MCF 10A (cell line): ENCODE measurements at places on chromosomes 13 and 19. TPM values are rescaled to one million over a fixed set of nuclear protein-coding genes. Genes with fewer than 3 reads are reported as not detected.

The ZNF576 gene
- total RNA-seq = 13.2 and 18.4 TPM in 2 replicates

The KIR3DL2 gene
- total RNA-seq = not detected in 2 replicates

GRCh38 chr13:99894840-99895443 lies 76.6 kb downstream of the ZIC5 start:
- no peak overlapping the region for H3K27ac ChIP-seq
- no peak for DNase-seq
- no peak overlapping the region for H3K4me3 ChIP-seq
- H3K4me1 ChIP-seq = no peaks in the 10 kb centered on the region

- no peak for DNase-seq
- H3K4me3 ChIP-seq = no peak overlapping the region
- H3K27ac ChIP-seq = no peak overlapping the region
- H3K36me3 ChIP-seq = no peaks in the 10 kb centered on the region
- no peaks in the 10 kb centered on the region for H3K27me3 ChIP-seq
- peaks cover 17% of the 10 kb centered on the region for H3K4me1 ChIP-seq
These were observed 31.0 kb downstream of the C2CD4C start for GRCh38 chr19:377801-378581.

DNA sequence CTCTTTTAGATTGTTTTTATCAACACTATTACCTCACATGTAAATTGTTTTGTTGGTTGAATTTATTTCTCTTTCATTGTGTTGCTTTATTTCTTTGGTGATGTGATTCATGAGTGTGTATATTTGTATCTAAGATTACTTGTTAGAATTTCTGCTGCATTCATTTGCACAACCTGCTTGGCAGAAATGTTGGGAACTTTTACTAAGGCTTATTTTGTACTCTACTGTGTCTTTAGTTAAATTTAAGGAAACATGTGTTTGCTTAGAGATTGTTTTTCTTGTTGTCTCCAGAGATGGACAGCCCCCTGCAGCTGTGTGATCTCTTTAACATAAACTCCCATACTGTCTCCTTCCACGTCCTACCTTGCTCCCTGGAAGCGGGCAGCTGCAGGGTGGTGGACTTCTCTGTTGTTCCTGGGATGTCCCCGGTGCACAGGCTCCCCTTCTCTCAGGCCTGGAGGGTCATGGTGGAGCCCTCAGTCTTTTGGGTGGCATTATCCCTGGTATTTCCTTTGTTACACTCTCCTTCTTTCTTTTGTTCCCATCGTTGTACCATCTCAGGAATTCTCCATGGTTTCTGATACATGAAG lies 212.0 kb upstream of the SPRY2 start:
- DNase-seq = no peak
- no peaks in the 10 kb centered on the region for H3K27me3 ChIP-seq
- no peak overlapping the region for H3K4me3 ChIP-seq
- H3K4me1 ChIP-seq = peaks cover 29% of the 10 kb centered on the region

DNA sequence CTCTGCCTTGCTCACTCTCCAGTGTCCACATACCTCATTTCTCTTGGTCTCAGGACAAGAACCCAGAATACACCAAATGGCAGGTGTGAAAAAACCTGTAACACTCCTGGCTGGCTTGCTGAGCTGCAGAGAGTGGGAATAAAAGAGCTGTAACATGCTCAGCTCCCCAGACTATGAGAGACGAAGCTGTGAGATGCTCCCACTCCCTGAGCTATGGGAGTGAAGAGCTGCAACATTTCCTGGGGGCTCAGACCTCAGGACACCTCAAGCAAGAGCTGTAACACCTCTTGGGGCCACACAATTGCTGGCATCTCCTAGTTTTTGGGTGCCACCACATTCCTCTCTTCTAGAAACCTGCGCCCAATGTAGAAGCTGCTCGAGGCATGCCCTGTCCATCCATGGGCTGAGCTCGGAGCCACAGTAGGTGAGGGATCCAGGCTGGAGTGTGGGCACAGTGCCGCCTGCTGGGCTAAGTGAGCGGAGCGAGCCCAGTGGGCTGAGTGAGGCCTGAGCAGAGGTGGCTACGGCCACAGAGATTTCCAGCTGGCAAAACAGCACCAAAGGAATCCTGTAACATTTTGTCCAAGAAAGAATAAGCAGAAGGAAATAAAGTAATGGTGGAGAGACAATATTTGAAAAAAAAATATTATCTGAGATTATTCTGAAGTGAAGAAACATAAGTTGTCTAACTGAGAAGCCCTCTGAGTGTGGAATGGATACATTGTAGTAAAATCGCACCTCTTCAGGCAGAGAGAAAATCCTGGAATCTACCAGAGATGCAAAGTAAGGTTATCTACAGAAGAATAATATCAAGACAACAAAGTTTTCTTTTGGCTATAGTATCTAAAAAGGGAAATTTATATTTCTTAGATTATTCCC lies 186.2 kb upstream of the PCDH9 start:
- DNase-seq = peak; percentile 68
- H3K4me3 ChIP-seq = no peak overlapping the region
- H3K27ac ChIP-seq = peak overlapping the region; percentile 73
- H3K36me3 ChIP-seq = no peaks in the 10 kb centered on the region
- peaks cover 22% of the 10 kb centered on the region for H3K4me1 ChIP-seq
- no peaks in the 10 kb centered on the region for H3K27me3 ChIP-seq

GRCh38 chr13:30696278-30697176 lies 38.8 kb upstream of the ALOX5AP start:
- no peaks in the 10 kb centered on the region for H3K36me3 ChIP-seq
- no peaks in the 10 kb centered on the region for H3K27me3 ChIP-seq
- H3K4me1 ChIP-seq = peaks cover 7% of the 10 kb centered on the region
- H3K27ac ChIP-seq = no peak overlapping the region
- DNase-seq = no peak
- no peak overlapping the region for H3K4me3 ChIP-seq

The PCP2 gene
- not detected in 2 replicates for total RNA-seq

DNA sequence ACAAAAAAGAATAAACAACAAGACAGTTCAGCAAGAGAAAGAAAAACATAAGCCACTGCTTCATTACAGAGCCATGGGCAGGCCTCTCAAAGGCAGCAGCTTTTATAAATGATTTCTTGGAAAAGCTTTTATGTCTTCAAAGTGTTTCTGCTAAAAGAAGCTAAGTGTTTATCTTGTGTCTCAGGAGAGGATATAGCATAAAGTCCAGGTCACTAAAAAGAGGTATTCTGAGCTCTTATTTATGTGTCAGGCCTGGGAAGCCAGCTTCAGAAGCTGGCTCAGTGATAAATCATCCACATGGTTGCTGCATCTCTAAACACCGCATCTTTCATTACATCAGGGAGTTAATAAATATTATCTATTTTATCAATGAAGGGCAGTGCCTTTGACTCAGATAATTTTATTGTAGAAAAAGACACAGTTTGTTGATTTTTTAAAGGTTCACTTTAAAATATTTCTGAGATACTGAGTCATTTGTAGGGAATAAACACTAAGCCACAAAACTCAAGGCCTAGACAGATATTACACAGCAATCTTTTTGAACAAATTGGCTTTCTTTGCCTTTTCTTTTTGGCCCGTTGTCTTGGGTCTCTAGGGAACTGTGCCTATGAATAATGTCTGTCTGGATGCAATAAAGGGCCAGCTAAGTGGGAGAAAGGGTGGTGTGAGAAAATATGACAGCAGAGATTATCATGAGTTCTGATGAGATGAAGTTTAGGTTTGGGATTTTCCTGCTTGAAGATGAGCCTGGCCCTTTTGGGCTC lies 1086.6 kb downstream of the UQCRFS1 start:
- H3K27me3 ChIP-seq = no peaks in the 10 kb centered on the region
- no peaks in the 10 kb centered on the region for H3K4me1 ChIP-seq
- DNase-seq = no peak

GRCh38 chr13:41017159-41017558 lies 2.0 kb downstream of the ELF1 start:
- no peaks in the 10 kb centered on the region for H3K27me3 ChIP-seq
- peak overlapping the region; percentile 99 for H3K27ac ChIP-seq

- DNase-seq = peak; percentile 79
- peak within 1 kb of the TSS; percentile 82 for H3K4me3 ChIP-seq
- H3K27me3 ChIP-seq = no peaks in the 10 kb centered on the region
These were observed at the start of gene ZNF581 for GRCh38 chr19:55643003-55643886. TSS of gene ZNF581 (plus strand) at chr19:55643649. CDS start at chr19:55644572, 923 bp downstream.

- H3K36me3 ChIP-seq = no peaks in the 10 kb centered on the region
- H3K4me3 ChIP-seq = no peak overlapping the region
- H3K4me1 ChIP-seq = peaks cover 39% of the 10 kb centered on the region
- no peaks in the 10 kb centered on the region for H3K27me3 ChIP-seq
- H3K27ac ChIP-seq = no peak overlapping the region
These were observed 64.9 kb downstream of the HSPH1 start for GRCh38 chr13:31096654-31097302.

DNA sequence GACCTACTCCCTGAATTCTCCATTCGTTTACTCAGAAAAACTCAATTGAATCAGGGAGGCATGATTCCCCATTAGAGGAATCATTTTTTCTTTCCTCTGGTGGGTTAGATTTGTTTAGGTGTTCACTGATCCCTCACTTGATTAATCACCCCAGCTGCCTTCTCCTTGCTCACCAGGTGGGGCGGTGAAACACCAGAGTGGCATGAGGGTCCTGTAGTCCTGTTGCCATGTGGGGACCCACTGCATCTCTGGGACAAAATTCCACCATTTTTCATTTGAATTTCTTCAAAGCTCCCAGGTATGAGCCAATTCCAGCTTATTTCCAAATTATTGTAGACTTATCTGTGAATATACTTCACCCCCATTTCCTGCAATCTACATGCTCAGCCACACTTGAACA lies 462.7 kb upstream of the ZNF507 start:
- H3K36me3 ChIP-seq = peaks cover 4% of the 10 kb centered on the region
- H3K4me3 ChIP-seq = no peak overlapping the region
- no peak for DNase-seq
- no peaks in the 10 kb centered on the region for H3K27me3 ChIP-seq
- no peaks in the 10 kb centered on the region for H3K4me1 ChIP-seq

- no peak overlapping the region for H3K4me3 ChIP-seq
- H3K27ac ChIP-seq = no peak overlapping the region
- DNase-seq = no peak
- no peaks in the 10 kb centered on the region for H3K36me3 ChIP-seq
- H3K4me1 ChIP-seq = no peaks in the 10 kb centered on the region
These were observed 143.4 kb downstream of the URI1 start for GRCh38 chr19:30085394-30085793.

DNA sequence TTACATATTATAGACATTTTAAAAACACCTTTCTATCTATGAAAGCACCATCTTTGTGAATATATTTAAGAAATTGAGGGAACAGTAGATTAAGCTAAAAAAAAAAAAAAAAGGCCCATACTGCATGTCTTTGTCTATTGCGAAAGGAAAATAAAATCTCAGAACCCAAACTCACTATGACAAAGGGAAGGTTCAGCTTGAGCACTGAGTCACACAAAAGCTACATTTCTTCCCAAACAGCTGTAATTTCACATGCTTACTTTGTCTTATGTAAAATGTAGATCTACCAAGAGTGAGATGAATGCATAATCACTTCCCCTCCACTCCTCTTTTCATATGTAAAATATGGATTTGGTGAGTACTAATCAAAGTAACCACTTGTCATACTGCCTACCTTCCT lies 640.1 kb upstream of the KLF12 start:
- H3K4me1 ChIP-seq = peaks cover 38% of the 10 kb centered on the region
- no peaks in the 10 kb centered on the region for H3K36me3 ChIP-seq
- H3K27me3 ChIP-seq = no peaks in the 10 kb centered on the region
- H3K27ac ChIP-seq = peak overlapping the region; percentile 19
- H3K4me3 ChIP-seq = no peak overlapping the region

GRCh38 chr13:106499896-106500295 lies 35.6 kb downstream of the EFNB2 start:
- peaks cover 44% of the 10 kb centered on the region for H3K4me1 ChIP-seq
- H3K4me3 ChIP-seq = no peak overlapping the region
- peak overlapping the region; percentile 79 for H3K27ac ChIP-seq
- DNase-seq = no peak
- peaks cover 25% of the 10 kb centered on the region for H3K36me3 ChIP-seq

DNA sequence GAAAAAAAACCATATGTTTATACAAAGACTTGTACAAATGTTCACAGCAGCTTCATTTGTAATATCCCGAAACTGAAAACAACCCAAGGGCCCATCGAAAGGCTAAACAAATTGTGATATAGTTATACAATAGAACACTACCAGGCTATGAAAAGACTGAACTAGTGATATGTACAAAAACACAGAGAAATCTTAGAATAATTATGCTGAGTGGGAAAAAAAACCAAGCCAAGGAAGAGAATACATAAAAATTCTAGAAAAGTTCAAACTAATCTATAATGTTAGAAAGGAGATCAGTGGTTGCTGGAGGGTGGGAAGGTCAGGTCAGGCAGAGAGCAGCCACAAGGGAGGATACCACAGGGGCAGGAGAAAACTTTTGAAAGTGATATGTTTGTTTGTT lies 7.8 kb downstream of the PABPC3 start:
- no peak overlapping the region for H3K27ac ChIP-seq
- H3K4me1 ChIP-seq = no peaks in the 10 kb centered on the region
- no peaks in the 10 kb centered on the region for H3K36me3 ChIP-seq
- DNase-seq = no peak

DNA sequence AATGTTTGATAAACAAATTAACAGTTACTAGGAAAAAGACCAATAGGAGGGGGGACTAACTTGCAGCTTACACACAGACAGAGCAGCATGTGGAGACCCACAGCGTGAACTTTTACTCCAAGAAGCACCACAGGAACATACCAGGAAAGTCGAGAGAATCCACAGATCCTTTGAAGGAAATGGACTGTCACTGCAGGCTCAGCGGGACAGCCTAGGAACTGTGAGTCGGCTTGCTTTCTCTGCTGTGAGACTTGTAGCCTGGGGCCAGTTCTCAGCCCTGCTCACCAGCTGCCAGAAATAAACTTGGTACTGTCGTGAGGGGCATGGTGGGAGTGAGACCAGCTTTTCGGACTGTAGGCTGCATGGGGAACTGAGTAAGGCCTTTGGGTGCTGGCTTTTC lies 1211.5 kb downstream of the PCDH17 start:
- H3K27ac ChIP-seq = no peak overlapping the region
- no peaks in the 10 kb centered on the region for H3K4me1 ChIP-seq
- H3K4me3 ChIP-seq = no peak overlapping the region
- no peaks in the 10 kb centered on the region for H3K36me3 ChIP-seq

GRCh38 chr13:27621116-27621365 lies 651 bp upstream of the POLR1D start:
- no peak for DNase-seq
- H3K4me3 ChIP-seq = peak overlapping the region; percentile 93
- H3K4me1 ChIP-seq = peaks cover 50% of the 10 kb centered on the region
- peak overlapping the region; percentile 74 for H3K27ac ChIP-seq
- H3K27me3 ChIP-seq = no peaks in the 10 kb centered on the region

The CAPN12 gene
- not detected in 2 replicates for total RNA-seq

- peaks cover 14% of the 10 kb centered on the region for H3K4me1 ChIP-seq
- no peaks in the 10 kb centered on the region for H3K36me3 ChIP-seq
- H3K27ac ChIP-seq = no peak overlapping the region
- no peak for DNase-seq
- no peak overlapping the region for H3K4me3 ChIP-seq
These were observed 13.7 kb downstream of the CEBPA start for GRCh38 chr19:33288666-33289065.

The KIR2DL3 gene
- not detected in 2 replicates for total RNA-seq

The ZNF208 gene
- not detected in 2 replicates for total RNA-seq

The BRME1 gene
- 0.75 and 1.8 TPM in 2 replicates for total RNA-seq

- H3K36me3 ChIP-seq = peaks cover 17% of the 10 kb centered on the region
- H3K27me3 ChIP-seq = no peaks in the 10 kb centered on the region
- no peak for DNase-seq
- H3K27ac ChIP-seq = no peak overlapping the region
These were observed 4.3 kb upstream of the JUNB start for GRCh38 chr19:12786952-12787351.

The LTBP4 gene
- total RNA-seq = 76.4 and 103 TPM in 2 replicates

- no peak overlapping the region for H3K27ac ChIP-seq
- H3K27me3 ChIP-seq = peaks cover 55% of the 10 kb centered on the region
- peak; percentile 51 for DNase-seq
- no peaks in the 10 kb centered on the region for H3K36me3 ChIP-seq
- H3K4me1 ChIP-seq = no peaks in the 10 kb centered on the region
- H3K4me3 ChIP-seq = no peak overlapping the region
These were observed 254.1 kb upstream of the RXFP2 start for GRCh38 chr13:31485183-31485582.
